ENCODE measurements at places on chromosomes 13 and 19. TPM values are rescaled to one million over a fixed set of nuclear protein-coding genes. Genes with fewer than 3 reads are reported as not detected.

- no peak for DNase-seq
Observed at GRCh38 chr13:46526740-46527139, 26.2 kb upstream of the LRCH1 start.

ZNF90 gene
- 1.4 TPM for total RNA-seq

GRCh38 chr13:33083054-33083453 is 66.8 kb downstream of the KL start:
- no peak for DNase-seq

- no peak for DNase-seq
Observed at GRCh38 chr13:28820099-28821051, at the start of gene MTUS2. Gene MTUS2 (plus strand): TSS chr13:28820339.

ZNF223 gene
- total RNA-seq = 6.5 TPM

GRCh38 chr13:94112227-94112626 is 367.3 kb downstream of the DCT start:
- peak; percentile 97 for DNase-seq

DNA sequence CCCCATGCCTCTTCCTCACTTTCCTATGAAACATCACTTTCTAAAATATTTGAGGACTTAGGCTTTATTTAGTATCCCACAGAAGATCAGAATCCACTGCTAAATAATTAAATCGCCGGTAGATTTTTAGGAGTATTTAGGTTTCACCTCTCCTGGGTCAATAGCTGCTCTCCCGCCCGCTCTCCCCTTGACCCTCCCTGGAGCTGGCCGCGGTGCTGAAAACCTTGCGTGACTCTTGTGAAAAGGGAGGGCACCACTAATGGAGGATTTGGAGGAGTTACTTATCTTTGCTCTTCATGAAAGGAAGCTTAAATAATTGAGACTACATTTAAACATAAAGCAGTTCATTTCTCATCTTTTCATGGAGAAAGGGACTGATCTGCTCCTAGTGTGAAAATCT is 14.1 kb downstream of the POU4F1 start:
- DNase-seq = peak; percentile 22

- no peak for DNase-seq
Observed at GRCh38 chr19:57719424-57719823, 8.0 kb downstream of the ZNF671 start.

BCAM gene
- total RNA-seq = 24.2 TPM

SIGLEC9 gene
- total RNA-seq = 0.09 TPM

GRCh38 chr19:43624933-43625332 is 5.5 kb upstream of the ZNF428 start:
- DNase-seq = no peak

ZNF841 gene
- total RNA-seq = 26.0 TPM

EHD2 gene
- total RNA-seq = 110 TPM

F2RL3 gene
- total RNA-seq = not detected

FGF22 gene
- not detected for total RNA-seq

SRRM5 gene
- not detected for total RNA-seq

SNRPD2 gene
- total RNA-seq = 303 TPM

ATP4A gene
- not detected for total RNA-seq

- no peak for DNase-seq
Observed at GRCh38 chr13:97179501-97179900, 42.6 kb upstream of the MBNL2 start.

GRCh38 chr19:5988517-5989387 is 10.8 kb upstream of the RANBP3 start:
- DNase-seq = no peak

DNA sequence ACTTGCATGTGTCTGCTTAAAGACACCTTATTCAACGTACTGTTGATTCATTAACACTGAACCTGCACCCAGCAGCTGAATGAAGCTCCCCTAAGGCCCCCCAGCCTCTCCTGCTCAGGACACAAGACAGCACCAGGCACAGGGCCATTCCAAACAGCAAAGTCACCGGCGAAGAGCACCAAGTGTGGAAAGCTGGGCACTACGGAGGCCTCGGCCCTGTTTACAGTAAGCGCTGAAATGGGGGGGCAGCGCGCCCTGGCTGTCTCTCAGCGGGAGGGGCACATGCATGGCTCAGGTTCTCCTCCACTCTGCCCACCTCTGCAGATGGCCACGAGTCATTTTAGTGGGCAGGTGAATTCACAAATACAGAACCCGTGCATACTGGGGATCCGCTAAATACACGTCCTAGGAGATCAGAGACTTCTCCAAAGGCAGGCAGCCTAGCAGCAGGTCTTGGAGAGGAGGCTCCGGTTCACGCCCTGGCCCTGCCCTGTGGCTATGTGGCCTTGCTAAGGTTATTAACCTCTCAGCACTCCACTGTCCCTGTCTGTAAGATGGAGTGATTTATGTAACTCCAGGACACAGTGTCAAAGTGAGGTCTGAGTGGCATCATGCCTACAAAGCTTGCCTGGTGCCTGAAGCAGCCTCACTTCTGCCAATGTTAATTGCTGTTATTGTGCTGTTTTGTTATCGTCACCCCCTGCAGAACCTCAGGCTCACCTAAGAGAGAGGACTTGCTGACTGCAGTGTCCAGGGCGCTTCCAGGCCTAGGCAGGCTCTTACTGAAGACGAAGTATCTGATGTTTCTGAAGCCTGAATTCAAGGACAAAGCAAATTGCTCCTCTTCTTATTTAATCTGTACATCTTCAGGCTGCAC is 207.4 kb upstream of the SOX1 start:
- no peak for DNase-seq

GRCh38 chr19:50332244-50333038 is 3.3 kb upstream of the KCNC3 start:
- no peak for DNase-seq

- no peak for DNase-seq
Observed at GRCh38 chr13:109760402-109760801, 26.0 kb downstream of the IRS2 start.

DNA sequence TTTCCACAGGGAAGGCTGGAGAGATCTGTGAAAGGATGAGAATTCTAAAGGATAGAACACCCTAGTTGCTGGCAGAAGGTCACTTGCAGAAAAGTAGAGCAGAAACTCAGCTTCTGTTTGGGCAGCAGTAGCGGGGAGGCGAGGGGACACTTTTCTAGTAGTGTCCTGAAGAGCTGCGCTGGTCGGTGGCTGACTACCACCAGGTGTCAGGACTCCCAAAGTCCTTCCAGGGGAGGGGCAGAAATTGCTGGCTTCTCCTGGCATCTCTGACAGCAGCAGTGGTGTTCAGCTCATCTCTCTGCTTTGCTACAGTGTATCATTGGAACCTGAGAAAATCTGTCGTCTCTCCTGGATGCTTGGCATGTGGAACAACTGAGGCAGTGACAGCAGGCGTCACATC is 120.9 kb downstream of the ZDHHC20 start:
- DNase-seq = no peak

GRCh38 chr19:19568802-19569756 is 31.0 kb downstream of the CILP2 start:
- peak; percentile 38 for DNase-seq

DNA sequence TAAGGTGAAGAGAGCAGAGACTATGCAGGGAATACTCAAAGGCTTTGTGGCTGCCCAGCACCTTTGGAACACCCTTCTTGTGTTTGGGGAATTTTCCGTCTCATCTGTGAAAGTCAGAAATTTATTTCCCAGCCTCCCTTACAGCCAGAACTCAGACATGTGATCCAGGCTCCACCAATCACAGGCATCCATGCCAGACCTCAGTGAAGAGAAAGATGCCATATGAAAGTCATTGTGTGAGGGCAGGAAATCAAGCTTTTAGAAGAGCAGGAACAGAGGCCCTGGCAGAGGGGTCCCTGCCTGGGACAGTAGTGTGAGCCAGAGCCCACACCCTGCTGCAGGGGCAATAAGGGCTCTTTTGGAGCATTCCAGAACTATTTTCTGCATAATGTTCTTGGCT is 12.1 kb downstream of the CCDC70 start:
- DNase-seq = no peak

C19orf47 gene
- total RNA-seq = 9.1 TPM

DNA sequence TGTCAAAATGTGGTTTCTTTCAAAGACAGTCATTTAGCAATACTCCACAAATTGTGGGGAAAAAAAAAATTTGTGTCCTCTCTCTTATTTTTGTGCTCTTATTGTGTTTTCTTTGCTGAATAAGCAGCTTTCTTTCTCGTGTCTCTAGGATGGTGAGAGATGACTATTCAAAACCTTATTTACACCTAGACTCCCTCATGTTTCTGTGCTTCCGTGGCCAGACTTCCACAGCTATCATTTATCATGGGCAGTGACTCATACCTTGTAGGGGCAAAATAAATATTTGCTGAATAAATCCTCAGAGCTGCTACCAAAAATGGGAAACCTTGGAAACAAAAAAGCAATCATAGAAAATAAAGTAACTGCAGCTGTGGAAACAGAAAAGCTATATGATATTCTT is 204.9 kb upstream of the MIR17HG start:
- no peak for DNase-seq

GRCh38 chr19:55902080-55902751 is 29.9 kb downstream of the NLRP13 start:
- DNase-seq = no peak

DNA sequence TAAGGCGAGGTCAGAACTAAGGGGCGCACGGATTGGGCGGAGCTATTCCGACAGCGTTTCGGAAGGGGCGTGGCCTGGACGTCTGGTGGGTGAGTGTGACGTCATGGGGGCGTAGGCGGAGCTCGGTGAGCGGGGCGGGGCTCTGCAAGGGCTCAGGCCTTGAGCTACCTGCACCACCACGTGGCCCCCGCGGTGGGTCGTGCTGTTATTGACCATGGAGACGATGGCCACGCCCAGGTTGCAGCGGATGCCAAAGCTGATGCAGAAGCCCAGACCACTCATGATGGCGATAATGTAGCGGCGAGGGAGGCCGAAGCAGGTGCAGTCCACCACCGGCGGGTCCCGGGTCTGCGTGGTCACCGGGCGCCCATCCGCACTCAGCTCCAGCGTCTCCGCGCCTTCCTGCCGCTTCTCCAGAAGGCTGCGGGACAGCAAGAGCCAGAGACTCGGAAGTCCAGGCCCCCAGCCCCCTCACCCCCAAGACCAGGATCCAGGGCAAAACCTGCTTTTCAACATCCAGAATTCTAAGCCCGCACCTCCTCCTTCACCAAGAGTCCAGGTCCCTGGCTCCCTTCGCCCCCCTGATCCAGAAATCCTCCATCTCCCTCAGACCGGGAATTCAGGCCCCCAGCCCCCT is 4.8 kb downstream of the SLC17A7 start:
- DNase-seq = no peak

MEDAG gene
- 325 TPM for total RNA-seq

CASP14 gene
- not detected for total RNA-seq

GRCh38 chr13:111316161-111316730 is 4.2 kb upstream of the TEX29 start:
- no peak for DNase-seq

DNA sequence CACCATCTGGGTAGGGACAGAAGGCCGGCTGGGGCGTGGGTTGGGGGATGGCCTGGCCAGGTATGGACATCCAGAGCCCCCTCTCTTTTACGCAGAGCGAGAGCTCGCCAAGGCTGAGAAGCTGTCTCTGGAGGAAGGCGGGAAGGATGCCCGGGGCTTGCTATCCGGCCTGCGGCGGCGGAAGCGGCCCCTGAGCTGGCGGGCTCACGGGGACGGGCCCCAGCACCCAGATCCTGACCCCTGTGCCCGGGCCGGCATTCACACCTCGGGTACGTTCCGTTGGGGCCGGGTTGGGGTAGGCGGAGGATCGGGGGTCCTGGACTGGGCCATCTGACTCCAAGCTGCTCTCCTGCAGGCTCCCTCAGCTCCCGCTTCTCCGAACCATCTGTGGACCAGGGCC is 8.7 kb upstream of the SCN1B start:
- no peak for DNase-seq

ZNF135 gene
- 4.3 TPM for total RNA-seq

GRCh38 chr13:86403181-86403580 is 604.0 kb upstream of the SLITRK6 start:
- DNase-seq = no peak

Measured in fibroblast of the aortic adventitia (primary cell).